ENCODE measurements at places on chromosomes 1 and 21. TPM values are rescaled to one million over a fixed set of nuclear protein-coding genes. Genes with fewer than 3 reads are reported as not detected.

Gene FAM167B
- 0.35 TPM for total RNA-seq

Gene LIN28A
- not detected for total RNA-seq

Gene TFF2
- total RNA-seq = not detected

Gene ANGPTL7
- not detected for total RNA-seq

Gene TTC34
- total RNA-seq = under 0.01 TPM

Gene TNFAIP8L2
- total RNA-seq = not detected

Gene TAF13
- 50.3 TPM for total RNA-seq

Gene LORICRIN
- total RNA-seq = not detected

Gene ATP1A2
- not detected for total RNA-seq

Gene BATF3
- 0.35 TPM for total RNA-seq

Gene TBX15
- total RNA-seq = not detected

Gene LCE1F
- total RNA-seq = not detected

Gene RIPPLY3
- total RNA-seq = 0.29 TPM

Gene DCDC2B
- not detected for total RNA-seq

Gene LCE1D
- not detected for total RNA-seq

Gene CHAF1B
- 7.8 TPM for total RNA-seq

Gene GLMP
- total RNA-seq = 102 TPM

Gene EDN2
- total RNA-seq = not detected

Gene CRYBG2
- total RNA-seq = not detected

Gene HCRTR1
- total RNA-seq = not detected

Gene WDR64
- not detected for total RNA-seq

Gene TSPEAR
- not detected for total RNA-seq

Gene KIAA0040
- under 0.01 TPM for total RNA-seq

Gene MX1
- total RNA-seq = 6.7 TPM

Gene GJA9
- total RNA-seq = not detected

Gene CLCA1
- total RNA-seq = not detected

Gene SELL
- total RNA-seq = not detected

Gene CYP4X1
- not detected for total RNA-seq

Gene MAP3K7CL
- 7.8 TPM for total RNA-seq

Gene ZNF697
- 7.8 TPM for total RNA-seq

Gene CFHR1
- total RNA-seq = 0.29 TPM
